ENCODE measurements at places on chromosomes 4 and X.

DNA sequence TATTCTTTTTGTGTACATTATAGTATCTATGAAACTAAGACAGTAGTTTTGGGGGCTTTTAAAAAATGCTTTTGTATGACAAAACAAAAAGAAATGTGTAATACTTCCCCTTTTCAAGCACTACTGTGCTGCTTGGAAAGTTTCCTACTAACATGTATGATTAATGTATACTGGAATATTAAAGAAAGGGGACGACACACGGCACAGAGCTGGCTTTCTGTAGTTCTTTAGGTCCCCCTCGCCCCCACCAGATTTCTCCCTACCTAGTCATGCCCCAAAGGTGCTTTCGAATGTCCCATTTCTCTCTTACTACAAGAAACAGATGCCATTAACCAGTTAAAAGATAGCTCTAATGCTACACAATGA, 1.6 kb upstream of the AP1S2 start:
- no peak for DNase-seq

GRCh38 chrX:66622209-66622608, 16.7 kb downstream of the EDA2R start:
- DNase-seq: peak; percentile 30

DNA sequence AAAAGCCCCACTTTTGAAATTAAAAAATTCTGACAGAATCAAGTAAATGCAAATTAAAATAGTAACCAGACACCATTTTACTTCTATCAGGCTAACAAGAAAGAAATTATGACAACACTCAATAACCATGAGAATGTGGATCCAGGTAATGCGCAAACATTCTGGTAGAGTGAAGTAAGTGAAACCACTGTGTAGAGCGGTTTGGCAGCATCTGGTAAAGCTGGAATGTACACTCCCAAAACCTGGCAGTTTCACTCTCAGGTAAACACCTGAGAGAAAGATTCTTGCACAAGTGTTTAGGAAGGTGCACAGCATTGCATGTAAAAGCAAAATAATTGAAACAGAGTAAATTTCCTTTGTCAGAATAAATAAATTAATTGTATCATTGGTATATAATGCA, 81.8 kb downstream of the TRIML1 start:
- no peak for DNase-seq

GRCh38 chrX:53686151-53686885, at the start of gene HUWE1:
Gene HUWE1, minus strand, starts transcription at chrX:53686719. Its CDS starts 32,612 bp downstream, at chrX:53654107.
- DNase-seq: peak; percentile 75

GRCh38 chr4:69522554-69522953, 26.8 kb upstream of the UGT2B4 start:
- no peak for DNase-seq
